ENCODE measurements at places on chromosomes 5 and 9.
A peak's percentile ranks its signal among the peaks of the same experiment; 100 is the strongest.

DNA sequence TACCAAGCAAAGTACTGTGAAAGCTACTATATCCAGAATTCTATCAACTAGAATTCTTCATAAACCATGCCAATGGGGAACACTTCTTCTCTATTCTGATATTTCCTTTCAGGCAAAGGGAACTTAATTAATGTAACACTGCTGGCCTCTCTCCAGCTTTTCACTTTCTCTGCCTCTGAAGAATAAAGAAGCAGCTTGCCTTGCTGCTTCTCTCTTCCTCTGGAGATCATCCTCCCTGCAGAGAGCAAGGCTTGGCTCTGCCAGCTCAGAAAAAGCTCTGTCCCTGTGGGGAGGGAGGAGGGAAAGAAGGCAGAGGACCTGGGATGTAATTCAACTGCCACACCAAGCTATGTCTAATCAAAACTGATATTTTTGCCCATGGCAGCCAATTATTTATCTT, 6.5 kb downstream of the CTNND2 start:
- DNase-seq = no peak

- DNase-seq = no peak
Observed at GRCh38 chr5:14236757-14237156, 93.6 kb downstream of the TRIO start.

DNA sequence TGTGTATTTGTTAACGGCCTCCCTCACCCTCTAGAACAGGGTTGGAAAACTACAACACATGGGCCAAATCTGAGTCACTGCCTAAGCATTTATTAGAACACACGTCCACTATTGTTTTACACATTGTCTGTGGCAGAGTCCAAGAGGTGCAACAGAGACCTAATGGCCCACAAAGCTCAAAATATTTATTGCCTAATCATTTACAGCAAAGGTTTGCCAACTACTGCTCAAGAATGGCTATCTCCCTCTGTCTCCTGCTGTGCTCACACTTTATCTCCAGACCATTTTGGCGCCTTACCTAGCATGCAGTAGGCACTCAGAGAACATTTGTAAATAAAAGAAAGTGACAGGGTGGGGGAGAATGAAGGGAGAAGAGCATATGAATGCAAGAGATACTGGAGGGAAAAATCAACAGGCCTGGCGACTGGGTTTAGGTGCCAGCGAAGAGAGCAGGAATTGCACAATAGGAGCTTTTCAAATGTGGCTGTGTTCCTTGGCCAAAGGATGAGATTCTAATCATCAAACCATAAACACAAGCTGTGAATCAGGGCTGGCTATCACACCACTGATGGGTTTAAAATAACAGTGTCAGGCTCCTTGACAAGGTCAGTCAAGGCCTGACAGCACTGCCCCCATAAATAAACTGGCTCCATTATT, 80.3 kb downstream of the EPB41L4A start:
- peak; percentile 30 for DNase-seq

DNA sequence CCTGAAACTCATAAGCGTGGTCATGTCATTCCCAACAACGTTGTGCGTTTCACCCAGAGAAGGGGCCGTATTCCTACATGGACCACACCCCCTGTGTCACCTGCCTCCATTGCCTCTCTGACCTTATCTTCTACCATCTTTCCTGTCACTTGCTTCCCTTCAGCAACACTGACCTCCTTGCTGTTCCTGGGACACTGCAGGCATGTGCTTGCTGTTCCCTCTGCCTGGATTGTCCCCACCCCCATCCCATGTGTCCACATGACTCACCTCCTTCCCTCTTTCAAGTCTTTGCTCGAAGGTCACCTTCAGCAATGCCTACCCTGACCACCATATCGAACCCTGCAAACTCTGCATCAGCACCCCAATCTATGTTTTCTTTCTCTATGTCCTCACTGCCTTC, 133.2 kb upstream of the ZNF618 start:
- no peak for DNase-seq
